ENCODE measurements at places on chromosomes 6 and 20.

DNA sequence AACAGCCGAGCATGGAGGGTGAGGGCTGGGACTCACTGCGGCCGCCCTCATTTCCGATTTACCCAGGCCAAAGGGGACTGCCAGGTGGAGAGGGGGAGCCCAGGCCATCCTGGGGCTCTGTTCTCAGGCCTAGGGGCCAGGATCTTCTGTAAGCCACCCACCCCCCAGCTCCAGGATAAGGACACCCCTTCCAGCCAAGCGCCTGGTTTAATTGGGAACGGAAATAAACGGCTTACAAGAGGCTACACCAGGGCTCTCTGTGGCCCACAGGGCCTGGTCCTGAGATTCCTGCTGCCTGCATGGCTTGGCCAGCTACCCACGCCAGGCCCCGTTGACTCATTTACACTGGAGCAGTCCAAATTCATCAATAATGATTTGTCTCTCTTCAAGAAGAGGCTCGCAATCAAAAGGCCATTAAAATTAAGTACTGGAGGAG lies 68.1 kb upstream of the TOP1 start:
- DNase-seq, result no peak

- DNase-seq, result peak; percentile 32
Observed at GRCh38 chr6:161694995-161695394, 421.1 kb upstream of the AGPAT4 start.

- DNase-seq, result no peak
Observed at GRCh38 chr20:21031666-21032065, 74.5 kb downstream of the LINC00237 start.

GRCh38 chr6:124163676-124164075 lies 360.0 kb downstream of the NKAIN2 start:
- DNase-seq, result no peak

- no peak for DNase-seq
Observed at GRCh38 chr6:55869674-55870073, 5.7 kb downstream of the BMP5 start.

GRCh38 chr6:74964871-74965441 lies 240.9 kb downstream of the COL12A1 start:
- DNase-seq, result no peak

GRCh38 chr20:25270829-25271251 lies 23.0 kb downstream of the PYGB start:
- DNase-seq, result no peak

DNA sequence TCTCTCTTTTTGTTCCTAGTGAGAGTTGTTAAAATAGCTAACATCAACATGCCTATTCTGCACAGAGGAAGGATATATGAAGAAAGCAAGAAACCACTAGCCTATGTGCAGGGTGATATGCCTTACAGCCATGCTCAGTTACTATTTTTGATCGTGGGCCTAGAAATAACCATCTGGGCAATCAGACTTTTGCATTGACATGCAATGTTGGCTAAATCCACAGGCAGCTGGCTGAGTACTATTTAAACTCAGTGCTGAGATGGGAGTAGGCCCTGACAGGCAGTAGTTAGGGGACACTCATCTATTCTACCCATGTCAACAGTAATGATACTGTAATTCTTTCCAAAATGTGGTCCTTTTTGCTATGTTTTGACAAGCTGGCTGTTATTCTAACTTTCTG lies 89.6 kb downstream of the HDGFL1 start:
- DNase-seq, result no peak

- no peak for DNase-seq
Observed at GRCh38 chr20:32050851-32051556, 1.0 kb upstream of the HCK start.

DNA sequence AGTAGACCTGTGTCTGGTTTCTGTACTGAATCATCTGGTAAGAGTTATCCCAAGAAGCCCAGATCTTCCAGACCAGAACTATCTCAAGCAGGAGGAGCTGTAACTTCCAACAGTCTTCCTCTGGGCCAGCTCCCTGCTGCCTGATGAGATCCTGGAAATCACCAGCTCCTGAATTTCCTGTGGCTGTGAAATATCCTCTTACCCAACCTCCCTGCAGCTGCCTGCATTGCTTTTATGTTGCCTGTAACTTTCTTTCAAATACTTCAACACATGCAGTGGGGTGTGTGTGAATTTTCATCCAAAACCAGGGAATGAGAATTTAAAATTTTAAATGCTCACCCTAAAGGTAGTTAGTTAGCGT lies 160.5 kb upstream of the LAMP5 start:
- DNase-seq, result no peak

GRCh38 chr6:138728662-138729061 lies 44.9 kb upstream of the CCDC28A start:
- peak; percentile 62 for DNase-seq

GRCh38 chr20:32282461-32282860 lies 5.0 kb downstream of the KIF3B start:
- DNase-seq, result peak; percentile 53

- no peak for DNase-seq
Observed at GRCh38 chr6:153215242-153215641, 84.2 kb upstream of the RGS17 start.

All from pons (tissue), 1 donor.